GM12878 (cell line): ENCODE measurements at places on chromosomes 1 and 21. TPM values are rescaled to one million over a fixed set of nuclear protein-coding genes. Genes with fewer than 3 reads are reported as not detected.

DNA sequence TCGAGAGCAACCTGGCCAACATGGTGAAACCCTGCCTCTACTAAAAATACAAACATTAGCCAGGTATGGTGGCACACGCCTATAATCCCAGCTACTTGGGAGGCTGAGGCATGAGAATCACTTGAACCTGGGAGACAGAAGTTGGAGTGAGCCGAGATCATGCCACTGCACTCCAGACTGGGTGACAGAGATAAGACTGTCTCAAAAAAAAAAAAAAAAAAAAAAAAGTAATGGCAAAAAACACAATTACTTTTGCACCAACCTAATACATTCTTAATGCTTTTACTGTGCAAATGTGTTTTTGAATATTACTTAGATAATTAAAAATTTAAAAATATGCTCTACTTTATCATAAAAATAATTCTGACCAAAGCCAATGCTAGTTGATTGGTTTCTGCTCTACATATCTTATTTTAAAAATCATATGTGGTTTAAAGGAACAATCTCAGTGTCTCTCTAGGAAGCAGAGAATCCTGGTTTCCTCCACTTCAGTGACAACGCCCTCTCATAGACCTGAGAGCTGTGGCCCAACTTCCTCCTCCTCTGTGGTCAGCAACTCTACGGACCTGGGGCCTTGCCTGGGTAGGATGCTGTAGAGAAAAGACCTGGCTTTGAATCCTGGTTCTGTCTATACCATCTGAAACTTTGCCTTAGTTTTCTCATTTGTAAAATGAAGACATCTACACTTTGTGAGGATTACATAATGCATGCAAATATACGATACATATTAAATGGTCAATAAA lies 64.7 kb downstream of the TGFBR3 start:
- DNase-seq = no peak
- no peaks in the 10 kb centered on the region for H3K27me3 ChIP-seq

Gene PLEKHN1
- 0.26 and 0.43 TPM in 2 replicates for total RNA-seq

- no peaks in the 10 kb centered on the region for H3K27me3 ChIP-seq
- no peak overlapping the region for H3K4me3 ChIP-seq
- no peaks in the 10 kb centered on the region for H3K36me3 ChIP-seq
- no peak overlapping the region for H3K27ac ChIP-seq
Measured at GRCh38 chr1:203453616-203454015, 22.0 kb upstream of the PRELP start.

GRCh38 chr1:41379738-41380130 lies 18.5 kb downstream of the FOXO6 start:
- no peaks in the 10 kb centered on the region for H3K36me3 ChIP-seq
- DNase-seq = no peak
- no peak overlapping the region for H3K4me3 ChIP-seq
- no peak overlapping the region for H3K27ac ChIP-seq

Gene NEXN
- total RNA-seq = 7.2 and 7.8 TPM in 2 replicates

DNA sequence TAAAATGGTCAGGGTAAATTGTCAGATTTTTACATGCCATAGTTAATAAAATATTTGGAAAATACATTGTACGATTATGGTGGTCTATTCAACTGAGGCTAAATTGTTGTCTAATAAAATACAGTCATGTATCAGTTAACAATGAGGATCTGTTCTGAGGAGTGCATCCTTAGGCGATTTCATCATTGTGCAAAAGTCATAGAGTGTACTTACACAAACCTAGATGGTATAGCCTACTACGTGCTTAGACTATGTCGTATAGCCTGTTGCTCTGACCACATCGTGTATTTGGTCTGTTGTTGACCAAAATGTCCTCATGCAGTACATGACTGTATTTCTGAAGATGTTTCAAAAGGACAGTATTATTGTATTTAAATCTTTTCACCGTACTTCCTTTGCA lies 5.2 kb downstream of the EEIG2 start:
- H3K36me3 ChIP-seq = no peaks in the 10 kb centered on the region
- DNase-seq = no peak
- H3K4me3 ChIP-seq = no peak overlapping the region
- no peaks in the 10 kb centered on the region for H3K27me3 ChIP-seq
- H3K4me1 ChIP-seq = peaks cover 6% of the 10 kb centered on the region; the same call in 1 of the 2 replicates

- DNase-seq = no peak
- H3K4me1 ChIP-seq = no peaks in the 10 kb centered on the region
- no peak overlapping the region for H3K4me3 ChIP-seq
- H3K27me3 ChIP-seq = no peaks in the 10 kb centered on the region
- H3K36me3 ChIP-seq = no peaks in the 10 kb centered on the region; the same call in 1 of the 2 replicates
Measured at GRCh38 chr1:89897347-89898133, 76.7 kb downstream of the LRRC8D start.

GRCh38 chr1:212288615-212289014 lies 3.4 kb downstream of the PPP2R5A start:
- peak overlapping the region; percentile 67 for H3K4me3 ChIP-seq
- peaks cover 22% of the 10 kb centered on the region for H3K4me1 ChIP-seq

- no peak overlapping the region for H3K27ac ChIP-seq
- no peaks in the 10 kb centered on the region for H3K4me1 ChIP-seq
- H3K4me3 ChIP-seq = no peak overlapping the region
- no peak for DNase-seq
- H3K27me3 ChIP-seq = no peaks in the 10 kb centered on the region
- H3K36me3 ChIP-seq = no peaks in the 10 kb centered on the region
Measured at GRCh38 chr1:61104220-61104671, 21.9 kb downstream of the NFIA start.

DNA sequence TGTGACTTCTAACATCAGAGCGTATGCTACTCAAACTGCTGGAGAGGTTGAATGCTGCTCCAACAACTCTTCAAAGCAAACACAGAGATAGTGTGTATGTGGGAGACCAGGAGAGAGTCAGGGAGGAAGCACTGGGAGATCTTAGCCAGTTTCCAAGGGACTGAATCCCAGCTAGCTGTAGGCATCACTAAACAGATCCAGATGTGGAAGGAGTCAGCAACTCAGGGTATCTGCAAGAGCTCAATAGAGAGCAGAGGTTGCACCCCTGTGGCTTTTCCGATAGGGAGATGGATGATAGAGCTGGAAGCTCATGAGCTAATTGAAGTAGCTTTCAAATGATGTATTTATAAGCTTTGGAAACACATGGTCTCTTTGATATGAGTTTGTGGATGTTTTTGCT lies 168.9 kb upstream of the HOOK1 start:
- DNase-seq = no peak
- H3K4me1 ChIP-seq = no peaks in the 10 kb centered on the region
- H3K27ac ChIP-seq = no peak overlapping the region
- no peak overlapping the region for H3K4me3 ChIP-seq
- H3K27me3 ChIP-seq = no peaks in the 10 kb centered on the region
- no peaks in the 10 kb centered on the region for H3K36me3 ChIP-seq

Gene LRRC39
- 0.13 and 0.23 TPM in 2 replicates for total RNA-seq

- no peaks in the 10 kb centered on the region for H3K36me3 ChIP-seq
- no peak for DNase-seq
- H3K27me3 ChIP-seq = no peaks in the 10 kb centered on the region
- H3K4me1 ChIP-seq = no peaks in the 10 kb centered on the region
Measured at GRCh38 chr1:218665221-218665620, 320.1 kb downstream of the TGFB2 start.

DNA sequence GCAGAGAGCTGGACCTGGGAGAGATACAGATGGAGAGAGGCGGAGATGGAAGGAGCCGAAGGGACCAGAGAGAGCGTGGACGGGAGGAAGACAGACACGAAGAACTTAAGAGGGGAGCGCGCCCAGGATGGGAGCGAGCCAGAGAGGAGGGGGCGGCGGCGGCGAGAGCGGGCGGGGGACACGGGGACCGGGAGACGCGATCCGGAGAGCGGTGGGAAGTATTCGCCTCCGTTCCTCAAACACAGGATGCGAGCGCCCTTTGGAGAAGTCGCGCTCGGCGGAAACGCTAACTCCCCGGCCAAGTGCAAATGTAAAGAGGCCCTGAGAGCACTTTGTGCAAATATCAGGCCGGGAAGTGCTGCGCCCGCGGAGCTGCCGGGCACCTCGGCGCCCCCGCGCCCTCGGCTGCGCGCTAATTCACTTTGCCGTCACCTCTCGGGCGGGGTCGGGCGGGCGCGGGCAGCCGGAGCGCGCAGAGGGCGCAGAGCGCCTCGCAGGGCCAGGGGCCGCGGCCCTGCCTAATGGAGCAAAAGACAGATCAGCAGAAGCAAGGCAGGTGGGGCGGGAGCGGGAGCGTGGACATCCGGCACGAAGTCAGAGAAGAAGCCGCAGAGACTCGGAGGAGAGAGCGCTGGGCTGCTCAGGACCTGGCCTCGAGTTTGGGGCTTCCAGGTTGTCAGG lies 281.2 kb downstream of the RRAGC start:
- H3K27me3 ChIP-seq = peaks cover 5% of the 10 kb centered on the region
- no peak overlapping the region for H3K27ac ChIP-seq
- H3K36me3 ChIP-seq = no peaks in the 10 kb centered on the region
- peak overlapping the region; percentile 44; the same call in 1 of the 2 replicates for H3K4me3 ChIP-seq
- no peaks in the 10 kb centered on the region; the same call in 1 of the 2 replicates for H3K4me1 ChIP-seq
- DNase-seq = no peak

DNA sequence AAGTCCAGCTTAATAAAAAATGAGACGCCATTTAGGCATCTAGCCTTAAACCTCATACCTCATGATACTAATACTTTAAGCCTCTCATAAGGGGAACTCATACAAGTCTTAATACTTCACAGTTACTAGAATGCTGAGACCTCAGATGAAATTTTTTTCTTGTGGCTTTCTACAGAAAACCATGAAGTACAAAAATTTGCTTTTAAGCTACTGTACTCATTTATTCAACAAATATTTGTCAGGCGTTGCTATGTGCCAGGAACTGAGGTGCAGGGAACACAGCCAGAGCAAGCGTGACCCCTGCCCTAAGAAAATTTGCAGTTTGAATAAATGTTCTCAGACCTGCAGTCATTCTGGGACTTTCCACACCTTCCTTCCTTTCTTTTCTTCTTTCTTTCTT lies 150.6 kb downstream of the MRPL39 start:
- peak overlapping the region; percentile 98 for H3K27ac ChIP-seq
- H3K4me1 ChIP-seq = peaks cover 48% of the 10 kb centered on the region
- peak; percentile 77 for DNase-seq
- H3K4me3 ChIP-seq = no peak overlapping the region
- no peaks in the 10 kb centered on the region for H3K27me3 ChIP-seq

DNA sequence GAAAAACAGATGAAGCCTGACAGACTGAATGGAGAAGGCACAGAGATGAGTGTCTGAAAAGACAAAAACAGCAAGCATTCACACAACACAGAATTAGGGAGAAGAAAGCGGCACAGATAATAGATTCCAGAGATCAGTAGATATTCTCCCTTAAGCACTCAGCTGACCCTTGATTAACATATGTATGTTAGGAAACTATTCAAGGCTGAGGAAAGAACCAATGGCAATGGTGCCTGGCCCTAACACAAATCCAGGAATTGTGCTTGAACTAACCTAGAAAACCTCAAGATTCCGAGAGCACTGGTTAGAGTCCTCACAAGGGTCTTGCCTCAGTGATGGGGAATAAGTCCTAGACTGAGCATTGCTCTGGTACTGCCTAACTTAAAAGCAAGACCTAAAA lies 30.9 kb downstream of the KCNT2 start:
- no peaks in the 10 kb centered on the region for H3K27me3 ChIP-seq
- no peak overlapping the region for H3K27ac ChIP-seq
- no peak for DNase-seq
- no peaks in the 10 kb centered on the region for H3K4me1 ChIP-seq

Gene HFM1
- total RNA-seq = not detected in 2 replicates

- H3K36me3 ChIP-seq = no peaks in the 10 kb centered on the region; the same call in 1 of the 2 replicates
- H3K27ac ChIP-seq = no peak overlapping the region
- H3K4me1 ChIP-seq = no peaks in the 10 kb centered on the region
- no peaks in the 10 kb centered on the region for H3K27me3 ChIP-seq
- H3K4me3 ChIP-seq = no peak overlapping the region
Measured at GRCh38 chr1:180267761-180268555, 37.9 kb downstream of the LHX4 start.

Gene LIN28A
- total RNA-seq = 0.58 and 0.59 TPM in 2 replicates

DNA sequence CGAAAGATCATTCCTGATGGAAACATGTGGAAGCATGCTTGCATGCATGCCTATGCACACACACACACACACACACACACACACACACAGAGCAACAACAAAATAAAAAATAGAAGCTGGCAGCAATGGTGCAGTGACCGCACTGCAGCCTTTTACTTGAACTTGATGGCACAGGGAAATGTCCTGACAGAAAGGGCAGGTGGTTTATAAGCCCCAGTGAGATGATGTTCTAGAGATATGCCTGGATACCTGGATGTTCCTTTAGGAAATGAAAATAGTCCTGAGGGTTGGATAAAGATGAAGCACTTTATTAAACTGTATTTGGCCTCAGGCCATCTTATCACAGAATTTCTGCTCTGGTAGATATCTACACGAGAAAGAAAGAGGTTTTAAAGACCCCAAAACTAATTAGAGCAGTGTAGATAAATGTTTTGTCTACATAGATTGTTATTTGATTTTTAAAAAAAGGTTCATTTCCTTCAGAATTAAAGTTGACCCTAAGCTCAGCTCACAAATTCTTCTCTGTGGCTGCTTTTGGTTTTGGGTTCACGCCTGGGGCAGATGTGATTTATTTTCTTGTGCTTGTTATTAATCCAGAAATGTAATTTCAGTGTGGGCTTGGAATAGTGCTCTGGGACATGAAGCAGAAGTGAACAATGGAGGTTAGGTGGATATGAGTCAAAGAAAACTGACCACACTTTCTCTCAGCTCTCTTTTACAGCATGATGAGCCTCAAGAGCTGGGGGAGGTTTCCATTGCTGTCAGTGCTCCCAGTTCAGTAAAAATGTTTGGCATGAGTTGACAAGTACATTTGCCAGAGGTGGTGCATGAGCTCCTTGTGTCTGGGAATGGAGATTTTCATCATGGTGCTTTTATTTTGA lies 22.9 kb downstream of the ADAM30 start:
- no peaks in the 10 kb centered on the region for H3K4me1 ChIP-seq
- no peaks in the 10 kb centered on the region for H3K36me3 ChIP-seq
- no peaks in the 10 kb centered on the region for H3K27me3 ChIP-seq
- H3K4me3 ChIP-seq = no peak overlapping the region
- DNase-seq = no peak

Gene PCAT6
- 0.62 TPM in 1 of 2 replicates, not detected in the other for total RNA-seq

DNA sequence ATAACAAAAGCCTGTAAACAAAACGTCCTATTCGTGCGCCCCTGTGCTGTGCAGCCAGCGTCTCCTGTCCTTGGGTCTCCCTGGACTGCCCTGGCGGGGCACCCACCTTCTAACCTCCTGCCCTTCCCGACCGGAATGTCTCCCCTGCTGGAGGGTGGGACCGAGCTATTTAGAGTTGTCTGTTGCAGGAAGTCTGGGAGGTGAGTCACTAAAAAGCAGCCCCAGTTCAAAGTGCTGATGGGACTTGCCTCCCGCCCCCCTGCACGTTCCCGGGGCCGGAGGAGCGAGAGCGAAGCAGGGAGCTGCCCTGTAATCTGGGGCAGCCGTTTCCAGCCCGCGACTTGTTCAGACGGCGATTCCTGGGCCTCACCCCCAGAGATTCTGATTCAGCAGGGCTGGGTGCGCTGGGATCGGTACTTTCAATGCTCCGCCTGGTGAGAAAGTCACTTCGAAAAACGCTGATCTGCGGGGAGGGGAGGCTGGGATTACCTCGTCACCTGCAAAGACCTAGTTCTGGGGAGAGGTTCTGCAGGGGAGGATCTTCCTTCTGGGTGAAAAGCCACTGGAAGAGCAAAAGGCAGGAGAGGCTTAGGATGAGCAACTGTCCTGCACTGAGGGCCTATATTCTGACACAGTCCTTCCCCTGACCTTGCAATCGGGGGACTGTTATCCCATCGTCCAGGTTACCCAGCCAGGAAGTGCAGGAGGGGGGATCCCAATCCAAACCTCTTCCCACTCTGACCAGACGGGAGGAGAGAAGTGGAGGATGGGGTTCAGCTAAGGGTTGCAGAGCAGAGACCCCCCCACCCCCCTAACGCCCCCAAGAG lies 1.2 kb upstream of the DHRS3 start:
- H3K4me1 ChIP-seq = peaks cover 19% of the 10 kb centered on the region
- peaks cover 13% of the 10 kb centered on the region for H3K27me3 ChIP-seq
- H3K4me3 ChIP-seq = peak overlapping the region; percentile 67
- H3K27ac ChIP-seq = no peak overlapping the region
- no peaks in the 10 kb centered on the region for H3K36me3 ChIP-seq
